ENCODE measurements at places on chromosomes 2 and 18.

DNA sequence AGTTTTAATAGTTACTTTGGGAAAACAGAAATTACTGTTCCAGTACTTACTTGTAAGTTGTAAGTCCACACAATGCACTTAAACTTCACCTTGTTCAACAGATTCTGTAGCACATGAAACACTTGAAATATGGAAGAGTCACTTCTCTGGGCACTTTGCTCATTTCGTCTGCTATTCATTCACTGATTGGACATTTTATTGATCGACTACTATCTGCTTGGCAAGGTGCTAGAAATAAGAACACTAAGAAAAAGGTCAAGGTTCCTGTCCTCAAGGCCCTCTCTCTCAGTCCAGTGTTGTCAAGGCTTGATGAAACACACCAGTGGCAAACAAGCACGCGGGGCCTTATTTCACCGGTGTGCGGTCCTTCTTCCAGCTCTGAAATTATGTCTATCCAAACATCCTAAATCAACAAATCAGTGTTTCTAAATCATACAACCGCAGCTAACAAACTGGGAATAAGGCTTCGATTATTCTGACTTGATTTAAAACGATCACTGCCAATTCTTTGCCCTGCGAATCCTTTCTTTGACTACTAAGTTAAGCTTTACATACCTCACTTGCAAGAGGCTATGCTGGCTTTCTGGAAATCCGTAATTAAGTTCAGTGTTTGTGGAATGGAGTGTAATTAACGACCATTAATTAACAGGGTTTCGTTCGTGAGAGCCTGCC, 780 bp upstream of the ITGAV start:
- no peak for DNase-seq

GRCh38 chr2:229342376-229342775, 71.3 kb upstream of the PID1 start:
- DNase-seq: no peak

DNA sequence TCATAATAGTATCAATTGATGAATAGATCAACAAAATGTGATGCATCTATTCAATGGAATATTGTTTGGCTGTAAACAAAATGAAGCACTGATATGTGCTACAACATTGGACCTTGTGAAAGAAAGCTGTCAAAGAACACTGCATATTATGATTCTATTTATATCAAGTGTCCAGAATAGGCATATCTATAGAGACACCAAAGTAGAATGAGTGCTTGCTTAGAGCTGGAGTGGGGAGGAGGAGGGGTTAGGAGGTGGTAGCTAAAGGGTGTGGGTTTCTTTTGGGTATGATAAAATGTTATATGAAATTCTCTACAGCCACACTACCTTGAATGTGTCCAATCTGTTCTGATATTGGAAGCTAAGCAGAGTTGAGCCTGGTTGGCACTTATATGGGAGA, 23.0 kb upstream of the MGAT5 start:
- no peak for DNase-seq

GRCh38 chr2:66888791-66889631, 454.1 kb downstream of the MEIS1 start:
- DNase-seq: no peak

DNA sequence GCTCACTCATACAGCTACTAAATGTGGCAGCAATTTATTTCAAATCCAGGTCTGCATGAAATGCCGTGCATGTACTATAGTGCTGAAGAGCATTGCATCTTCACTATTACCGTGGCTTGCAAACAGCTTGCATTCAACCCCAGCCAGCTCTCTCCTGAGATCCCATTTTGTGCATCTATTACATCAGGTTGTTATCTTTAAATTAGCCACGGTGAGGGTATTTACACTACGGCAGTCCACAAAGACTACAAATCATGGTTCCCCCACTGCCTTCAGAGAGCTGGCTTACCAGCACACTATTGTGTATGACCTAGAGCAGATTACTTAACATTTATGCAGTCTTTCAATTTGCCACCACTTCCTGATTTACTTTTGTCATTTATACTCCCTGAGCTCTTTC, 621.3 kb upstream of the LRATD1 start:
- no peak for DNase-seq

- DNase-seq: no peak
These were observed 1.3 kb downstream of the PTPRM start for GRCh38 chr18:7568426-7568825.

GRCh38 chr2:48584551-48584950, 33.1 kb upstream of the GTF2A1L start:
- DNase-seq: no peak

DNA sequence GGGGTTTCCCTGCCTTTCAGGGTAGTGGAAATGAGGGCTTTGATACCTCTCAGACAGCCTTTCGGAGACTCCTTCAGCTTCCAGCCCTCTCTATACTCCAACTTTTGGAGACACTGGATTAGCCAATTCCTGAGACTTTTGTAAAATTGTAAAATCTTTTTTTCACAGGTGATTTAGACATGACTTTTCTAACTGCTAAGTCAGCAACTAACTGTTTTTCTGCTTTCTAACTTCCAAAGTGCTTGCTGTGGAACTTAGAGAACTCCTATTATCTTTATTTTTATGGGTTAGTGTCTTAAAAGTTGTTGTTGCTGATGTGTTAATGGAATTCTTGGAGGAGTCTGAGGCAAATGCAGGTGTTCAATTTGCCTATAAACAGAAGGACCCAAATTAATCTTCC, 616.7 kb upstream of the ID2 start:
- no peak for DNase-seq

- no peak for DNase-seq
These were observed 33.0 kb downstream of the COMMD1 start for GRCh38 chr2:61938511-61938910.

DNA sequence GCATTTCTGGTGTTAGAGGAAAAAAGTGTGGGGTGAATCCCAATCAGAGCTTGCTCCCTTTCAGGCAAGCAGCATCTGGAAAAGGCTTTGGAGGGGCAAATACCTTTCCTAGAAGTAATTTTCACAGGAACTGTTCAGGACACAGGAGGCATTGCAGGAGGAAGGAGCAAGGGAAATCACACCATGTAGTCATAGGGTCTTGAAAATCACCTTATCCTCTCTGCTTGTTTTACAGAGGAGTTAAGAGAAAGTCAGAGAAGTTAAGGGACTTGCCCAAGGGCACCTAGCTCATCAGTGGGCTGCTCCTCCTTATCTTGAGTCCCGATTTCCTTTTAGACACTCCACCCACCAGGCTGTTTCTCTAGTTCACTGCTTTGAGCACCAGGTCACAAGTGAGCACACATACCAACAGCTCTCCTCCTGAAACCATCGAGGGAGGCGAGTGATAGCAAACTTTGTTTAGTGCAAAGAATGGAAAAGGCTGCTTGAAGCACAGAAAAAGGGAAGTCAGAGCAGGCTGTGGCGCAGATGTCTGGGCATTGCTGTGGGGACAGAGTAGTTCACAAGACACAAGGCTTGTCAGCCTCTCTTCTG, 89.2 kb upstream of the CXCR4 start:
- no peak for DNase-seq

DNA sequence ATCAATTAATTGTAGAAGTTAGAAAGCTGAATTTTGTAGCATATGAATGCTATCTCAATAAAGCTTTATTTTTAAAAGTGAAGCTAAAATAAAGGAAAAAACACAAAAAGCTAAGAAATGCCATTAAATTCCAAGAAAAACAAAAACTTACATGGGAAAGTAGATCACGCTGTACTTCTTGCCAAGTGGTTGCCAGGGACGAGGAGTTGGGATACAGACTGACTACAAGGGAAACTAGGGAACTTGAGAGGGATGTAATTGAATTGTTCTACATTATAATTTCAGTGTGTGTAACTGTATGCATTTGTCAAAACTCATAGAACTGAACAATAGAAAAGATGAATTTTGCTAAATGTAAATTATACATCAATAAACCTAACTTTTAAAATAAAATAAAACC, 108.1 kb downstream of the DYM start:
- no peak for DNase-seq

DNA sequence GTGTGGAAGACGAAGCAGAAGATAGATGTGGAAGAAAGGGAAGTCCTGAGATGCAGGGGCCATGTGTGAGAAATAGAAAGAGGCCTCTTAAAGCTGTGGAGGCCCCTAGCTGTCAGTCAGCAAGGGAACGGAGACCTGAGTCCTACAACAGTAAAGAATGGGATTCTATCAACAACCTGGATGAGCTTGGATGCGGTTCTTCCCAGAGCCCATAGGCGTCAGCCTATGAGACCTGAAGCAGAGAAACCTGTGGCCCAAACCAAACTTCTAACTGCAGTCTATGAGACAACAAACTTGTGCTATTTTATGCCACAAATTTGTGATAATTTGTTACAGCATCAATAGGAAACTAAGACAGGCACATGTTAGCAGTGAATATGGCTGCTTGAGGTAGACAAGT, 583.7 kb downstream of the ADCYAP1 start:
- DNase-seq: no peak

DNA sequence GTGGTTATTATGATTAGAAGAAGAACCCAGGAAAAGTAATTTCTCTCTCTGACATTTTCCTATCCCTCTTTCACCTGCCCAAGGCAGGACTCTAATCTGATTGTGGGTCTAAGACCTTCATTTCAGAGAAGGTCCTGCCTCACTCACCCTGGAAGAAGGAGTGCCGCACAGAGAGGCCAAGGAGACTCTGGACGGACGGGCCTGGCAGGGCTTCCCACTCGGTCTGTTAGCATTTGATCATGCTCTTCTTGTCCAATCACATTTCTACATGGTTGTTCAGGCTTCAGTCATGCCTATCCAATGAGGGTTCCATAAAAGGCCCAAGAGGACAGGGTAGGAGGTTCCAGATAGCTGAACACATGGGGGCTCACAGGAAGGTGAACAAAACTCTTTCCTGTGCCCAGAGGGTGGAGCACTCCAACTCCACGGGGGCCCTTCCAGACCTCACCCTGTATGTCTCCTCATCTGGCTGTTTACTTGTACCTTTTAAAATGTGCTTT, 27.0 kb downstream of the ZNF892 start:
- DNase-seq: no peak

Data from activated CD4-positive, alpha-beta T cell treated with anti-CD3 and anti-CD28 coated beads, Interleukin-2, amount 50 U/mL, for 1 hour (primary cell).